ENCODE measurements at places on chromosomes 16 and 17.

GRCh38 chr17:40531051-40531991 is 29.9 kb upstream of the TNS4 start:
- DNase-seq: peak; percentile 83

GRCh38 chr17:81380666-81381518 is 14.4 kb upstream of the BAHCC1 start:
- no peak for DNase-seq

DNA sequence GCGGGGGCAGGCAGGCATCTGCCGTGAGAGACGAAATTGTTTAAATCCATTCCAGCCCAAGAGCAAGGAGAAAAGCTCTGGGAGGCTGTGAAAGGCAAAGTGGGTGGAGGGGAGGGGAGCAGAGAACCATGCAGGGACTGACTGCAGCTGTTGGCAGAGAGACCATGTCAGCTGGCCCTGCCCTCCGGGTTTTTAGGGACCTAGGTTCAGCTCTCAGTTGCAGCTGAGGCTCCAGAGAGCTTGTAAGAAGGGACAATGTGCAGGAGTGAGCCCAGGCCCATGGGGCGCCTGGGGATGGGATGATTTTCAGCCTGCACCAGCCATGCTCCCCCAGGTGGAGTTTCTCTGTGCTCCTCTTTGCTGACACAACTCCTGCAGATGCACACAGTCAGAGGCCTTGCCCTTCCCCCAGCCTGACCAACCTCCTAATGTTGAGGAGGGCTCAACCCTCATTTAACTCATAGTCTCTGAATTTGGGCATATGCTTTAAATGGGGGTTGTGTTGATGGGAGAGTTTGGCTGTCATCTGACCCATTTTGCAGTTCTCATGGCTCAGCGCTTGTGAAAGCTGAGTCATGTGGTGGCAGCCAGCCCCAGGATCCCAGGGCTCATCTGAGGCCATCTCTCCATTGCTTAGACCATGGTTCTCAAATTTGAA is 70.9 kb downstream of the PLXDC1 start:
- no peak for DNase-seq

GRCh38 chr16:8614435-8615029 is 7.0 kb upstream of the METTL22 start:
- no peak for DNase-seq

DNA sequence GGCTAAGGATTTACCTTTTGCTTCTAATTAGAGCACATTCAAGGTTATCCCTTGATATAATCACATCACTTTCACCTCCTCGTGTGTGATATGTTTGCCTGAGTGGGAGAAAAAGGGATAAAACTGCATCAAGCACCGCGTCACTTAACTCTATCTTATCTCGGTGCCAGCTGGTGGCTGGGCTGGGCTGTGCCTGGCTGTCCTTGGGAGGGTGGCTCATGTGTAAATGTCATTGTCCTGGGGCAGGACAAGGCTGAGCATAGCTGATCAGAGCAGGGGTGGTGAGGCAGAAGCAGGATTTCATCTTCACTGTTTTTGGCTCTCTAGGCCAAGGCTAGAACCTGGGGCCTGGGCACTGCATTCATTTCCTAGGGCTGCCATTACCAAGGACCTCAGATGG is 105.3 kb downstream of the RAP1GAP2 start:
- no peak for DNase-seq

GRCh38 chr17:66301864-66302741 is at the start of gene PRKCA:
PRKCA (plus strand) TSS chr17:66302613.
- DNase-seq: peak; percentile 76

- DNase-seq: no peak
Measured at GRCh38 chr17:42519546-42520491, 16.2 kb upstream of the NAGLU start.

DNA sequence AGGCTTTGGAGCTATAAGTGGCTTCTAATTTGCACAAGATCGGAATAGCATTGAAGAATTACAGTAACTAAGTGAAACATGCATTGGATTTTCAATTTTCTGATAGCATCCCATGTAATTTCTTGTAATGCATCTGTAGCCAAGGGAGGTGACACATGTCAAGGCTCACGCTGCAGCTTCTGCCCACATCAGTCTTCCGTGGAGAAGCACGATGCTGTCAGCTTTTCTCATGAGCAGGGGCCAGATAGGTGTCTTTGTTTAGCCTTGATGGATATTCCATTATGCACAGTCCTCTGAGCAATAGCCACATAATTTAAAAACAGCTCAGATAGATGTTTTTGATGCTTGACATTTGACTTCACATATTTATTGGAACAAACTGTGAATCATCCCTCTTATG is 1046.9 kb upstream of the EEF2KMT start:
- no peak for DNase-seq

DNA sequence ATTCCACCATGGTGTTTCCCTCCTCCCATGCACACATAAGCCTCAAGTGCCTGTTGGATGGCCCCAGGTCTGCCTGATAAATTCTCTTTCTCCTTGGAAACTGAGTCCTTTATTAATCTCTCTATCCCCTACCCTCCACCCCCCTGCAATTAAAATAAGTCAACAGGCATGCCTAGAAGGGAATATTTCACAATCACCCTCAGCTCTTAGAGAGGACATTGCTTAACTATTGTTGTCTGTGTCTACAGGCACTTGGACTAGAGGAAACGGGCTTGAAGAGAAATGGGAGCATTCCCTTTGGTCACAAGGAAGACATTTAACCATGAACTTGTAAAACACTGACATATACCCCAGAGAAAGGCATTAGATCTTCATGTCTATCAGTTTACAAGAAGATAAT is 39.5 kb downstream of the RCVRN start:
- DNase-seq: no peak

DNA sequence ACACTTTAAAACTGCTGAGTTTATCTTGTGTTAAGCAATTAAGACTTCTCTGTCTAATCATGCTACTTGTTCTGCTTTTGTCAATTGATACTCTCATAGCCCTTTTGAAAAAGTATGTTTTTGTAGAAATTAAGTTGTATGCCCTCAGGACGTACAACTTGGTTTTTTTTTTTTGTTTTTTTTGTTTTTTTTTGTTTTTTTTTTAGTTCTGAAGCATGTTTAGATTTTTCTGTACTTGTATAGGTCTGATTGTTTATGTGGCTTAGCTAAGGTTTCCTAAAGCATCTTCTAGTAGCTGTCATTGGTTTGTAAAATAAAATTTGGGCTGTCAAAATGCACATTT is 21.4 kb downstream of the HAPSTR1 start:
- DNase-seq: no peak

- no peak for DNase-seq
Measured at GRCh38 chr17:20153231-20153630, 144.1 kb downstream of the SPECC1 start.

DNA sequence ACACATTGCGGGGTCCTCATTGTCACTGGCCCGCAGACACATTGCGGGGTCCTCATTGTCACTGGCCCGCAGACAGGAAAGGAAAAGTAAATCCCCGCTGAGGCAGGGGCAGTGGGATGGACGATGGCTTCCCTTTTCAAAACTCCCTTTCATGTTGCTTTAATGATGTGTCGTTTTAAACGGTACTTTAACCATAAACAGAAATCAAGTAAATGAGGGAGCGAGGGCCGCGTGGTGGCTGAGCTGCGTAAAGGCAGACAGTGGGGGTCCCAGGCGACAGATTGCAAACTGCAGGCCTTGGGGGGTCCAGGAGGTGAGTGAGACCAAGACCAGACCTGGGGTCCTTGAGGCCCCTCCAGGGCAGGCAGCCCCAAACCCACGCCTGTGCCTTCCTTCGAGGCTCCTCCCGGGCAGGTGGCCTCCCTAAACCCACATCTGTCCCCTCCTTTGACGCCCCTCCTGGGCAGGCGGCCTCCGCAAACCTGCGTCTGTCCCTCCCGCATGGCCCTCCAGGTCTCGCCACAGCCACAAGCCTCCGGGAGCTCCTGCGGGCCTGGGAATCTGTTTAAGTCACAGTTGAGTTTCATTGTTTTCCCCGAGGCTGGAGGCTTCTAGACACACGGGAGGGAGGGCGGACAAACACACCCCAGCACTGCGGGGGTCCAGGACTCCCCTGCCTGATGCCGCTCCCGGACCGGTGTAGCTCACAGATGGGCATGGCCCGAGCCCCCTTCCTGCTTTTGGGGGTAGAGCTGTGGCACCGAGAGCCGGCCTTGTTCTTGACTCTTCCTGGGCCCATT is 7.3 kb downstream of the PIEZO1 start:
- no peak for DNase-seq

DNA sequence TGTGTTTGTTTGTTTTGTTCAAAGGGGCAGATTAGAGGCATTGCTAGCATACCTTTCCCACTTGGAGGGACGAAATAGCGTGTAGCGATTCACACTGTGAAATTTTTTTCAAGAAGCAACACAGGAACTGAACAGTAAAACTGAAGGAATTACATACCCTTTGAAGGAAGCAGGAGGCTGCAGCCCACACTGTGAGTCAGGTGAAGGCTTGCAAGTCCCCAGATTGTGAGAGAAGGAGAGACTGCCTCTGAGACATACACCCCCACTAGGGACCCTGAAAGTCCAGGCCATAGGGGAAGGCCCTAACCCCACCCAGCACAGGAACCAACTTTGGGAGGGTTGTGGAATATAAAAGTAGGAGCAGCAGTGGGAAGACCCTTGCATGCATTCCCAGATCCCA is 69.6 kb upstream of the HS3ST3A1 start:
- DNase-seq: no peak

DNA sequence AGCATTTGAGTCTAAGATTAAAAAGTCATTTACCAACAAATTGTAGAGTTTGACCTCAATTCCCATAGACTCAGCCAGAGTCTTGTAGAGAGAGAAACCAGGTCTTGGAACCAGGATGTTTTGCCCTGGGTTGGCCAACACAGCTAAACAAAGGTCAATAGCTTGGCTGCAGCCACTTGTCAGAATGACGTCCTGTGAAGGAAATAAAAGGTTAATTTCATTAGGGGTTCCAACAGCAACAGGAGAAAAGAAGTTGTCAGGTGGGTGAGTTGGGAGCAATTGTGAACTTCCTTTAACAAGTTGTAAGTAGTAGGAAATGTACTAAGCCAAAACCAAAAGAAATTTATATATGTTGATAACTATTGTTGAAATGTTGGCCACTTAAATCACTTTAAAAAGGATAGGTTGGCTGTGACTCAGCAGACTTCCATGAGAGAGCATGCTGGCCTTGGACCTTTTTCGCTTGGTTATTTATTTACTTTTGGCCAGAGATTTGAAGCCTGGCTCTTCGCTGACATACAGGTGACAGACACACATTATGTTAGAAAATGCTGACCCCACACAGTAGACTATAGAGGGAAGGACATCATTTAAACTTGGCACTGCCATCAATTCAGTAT is 4.3 kb downstream of the TAT start:
- DNase-seq: no peak

DNA sequence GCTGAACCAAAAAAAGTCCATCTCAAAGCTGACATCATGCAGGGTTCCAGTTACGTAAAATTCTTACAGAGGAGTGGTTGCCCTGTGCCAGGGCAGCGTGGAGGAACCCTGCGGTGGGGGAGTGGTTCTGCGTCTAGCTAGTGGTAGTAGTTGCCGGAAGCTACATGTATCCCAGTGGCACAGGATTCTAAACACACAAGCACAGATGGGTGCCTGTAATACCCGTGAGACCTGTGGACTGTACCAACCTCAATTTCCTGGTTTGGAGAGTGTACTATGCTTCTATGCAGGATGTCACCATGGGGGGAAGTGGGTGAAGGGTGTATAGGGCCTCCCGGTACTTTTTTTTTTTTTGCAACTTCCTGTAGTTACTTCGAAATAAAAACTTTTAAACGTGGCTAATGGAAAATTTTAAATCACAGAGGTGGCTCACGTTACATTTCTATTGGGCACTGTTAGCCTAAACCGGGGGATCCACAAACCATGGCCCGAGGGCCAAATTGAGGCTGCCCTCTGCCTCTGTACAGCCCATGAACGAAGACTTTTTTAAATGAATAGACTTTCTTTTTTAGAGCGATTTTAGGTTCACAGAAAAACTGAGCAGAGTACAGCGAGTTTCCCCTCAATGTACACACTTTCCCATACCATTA is 38.5 kb downstream of the TBC1D16 start:
- DNase-seq: peak; percentile 68
